A172 (cell line): ENCODE measurements at places on chromosomes 3 and 15. TPM values are rescaled to one million over a fixed set of nuclear protein-coding genes. Genes with fewer than 3 reads are reported as not detected.

LRRC15 gene
- 33.3 and 47.7 TPM in 2 replicates for total RNA-seq

GMNC gene
- 0.02 TPM in 1 of 2 replicates, not detected in the other for total RNA-seq

FOXB1 gene
- total RNA-seq, result not detected in 2 replicates

SNX22 gene
- total RNA-seq, result 0.78 and 1.3 TPM in 2 replicates

GRK7 gene
- not detected in 2 replicates for total RNA-seq

BCL2A1 gene
- not detected in 2 replicates for total RNA-seq

ZNF385D gene
- total RNA-seq, result not detected in 2 replicates

ECE2 gene
- total RNA-seq, result not detected in 2 replicates

MRPL3 gene
- total RNA-seq, result 216 and 247 TPM in 2 replicates

TTLL13 gene
- total RNA-seq, result not detected in 2 replicates

APOD gene
- total RNA-seq, result 0.17 and 0.50 TPM in 2 replicates

CACNA2D3 gene
- 2.0 and 7.6 TPM in 2 replicates for total RNA-seq

SPINK8 gene
- total RNA-seq, result not detected in 2 replicates

RAB6B gene
- 0.33 and 1.3 TPM in 2 replicates for total RNA-seq

PODXL2 gene
- total RNA-seq, result 29.6 and 45.8 TPM in 2 replicates

FSD2 gene
- not detected in 2 replicates for total RNA-seq

MESP1 gene
- total RNA-seq, result 0.89 and 1.5 TPM in 2 replicates

LRRC31 gene
- not detected in 2 replicates for total RNA-seq

ADCY5 gene
- 0.84 and 0.90 TPM in 2 replicates for total RNA-seq

C2CD4A gene
- total RNA-seq, result 0.26 TPM in 1 of 2 replicates, not detected in the other

TMEM207 gene
- 0.21 TPM in 1 of 2 replicates, not detected in the other for total RNA-seq

FSTL1 gene
- 812 and 991 TPM in 2 replicates for total RNA-seq

PRTG gene
- 3.6 and 8.7 TPM in 2 replicates for total RNA-seq

SCAP gene
- total RNA-seq, result 55.1 and 60.6 TPM in 2 replicates

NOX5 gene
- total RNA-seq, result not detected in 2 replicates

FILIP1L gene
- 29.0 and 48.1 TPM in 2 replicates for total RNA-seq

VGLL3 gene
- total RNA-seq, result not detected in 2 replicates

SPCS1 gene
- 192 and 194 TPM in 2 replicates for total RNA-seq

RTP1 gene
- not detected in 2 replicates for total RNA-seq

RTP3 gene
- not detected in 2 replicates for total RNA-seq

GABRB3 gene
- not detected in 2 replicates for total RNA-seq

PHC3 gene
- total RNA-seq, result 18.5 and 19.8 TPM in 2 replicates

TP63 gene
- 0.09 TPM in 1 of 2 replicates, not detected in the other for total RNA-seq

CCK gene
- not detected in 2 replicates for total RNA-seq

GOLGA8B gene
- total RNA-seq, result 13.6 and 18.7 TPM in 2 replicates

ACAP2 gene
- total RNA-seq, result 52.2 and 53.3 TPM in 2 replicates

BTLA gene
- total RNA-seq, result not detected in 2 replicates

SEMA3F gene
- 3.5 and 11.1 TPM in 2 replicates for total RNA-seq

SLC22A13 gene
- total RNA-seq, result not detected in 2 replicates

ISL2 gene
- total RNA-seq, result 1.7 and 2.9 TPM in 2 replicates

POLR2M gene
- 114 and 151 TPM in 2 replicates for total RNA-seq

SAMD7 gene
- total RNA-seq, result not detected in 2 replicates

GOLGA8M gene
- total RNA-seq, result 0.79 TPM in 1 of 2 replicates, not detected in the other

EDEM1 gene
- 23.4 and 25.9 TPM in 2 replicates for total RNA-seq

INSYN1 gene
- total RNA-seq, result 1.0 and 1.5 TPM in 2 replicates

KNG1 gene
- total RNA-seq, result not detected in 2 replicates

CHRNA7 gene
- total RNA-seq, result 0.10 and 0.19 TPM in 2 replicates

C3orf18 gene
- total RNA-seq, result 0.43 TPM in 1 of 2 replicates, not detected in the other

CASR gene
- total RNA-seq, result not detected in 2 replicates

LOXL1 gene
- 91.0 and 92.8 TPM in 2 replicates for total RNA-seq
